ENCODE measurements at places on chromosomes 2 and 18.
A peak's percentile ranks its signal among the peaks of the same experiment; 100 is the strongest.

DNA sequence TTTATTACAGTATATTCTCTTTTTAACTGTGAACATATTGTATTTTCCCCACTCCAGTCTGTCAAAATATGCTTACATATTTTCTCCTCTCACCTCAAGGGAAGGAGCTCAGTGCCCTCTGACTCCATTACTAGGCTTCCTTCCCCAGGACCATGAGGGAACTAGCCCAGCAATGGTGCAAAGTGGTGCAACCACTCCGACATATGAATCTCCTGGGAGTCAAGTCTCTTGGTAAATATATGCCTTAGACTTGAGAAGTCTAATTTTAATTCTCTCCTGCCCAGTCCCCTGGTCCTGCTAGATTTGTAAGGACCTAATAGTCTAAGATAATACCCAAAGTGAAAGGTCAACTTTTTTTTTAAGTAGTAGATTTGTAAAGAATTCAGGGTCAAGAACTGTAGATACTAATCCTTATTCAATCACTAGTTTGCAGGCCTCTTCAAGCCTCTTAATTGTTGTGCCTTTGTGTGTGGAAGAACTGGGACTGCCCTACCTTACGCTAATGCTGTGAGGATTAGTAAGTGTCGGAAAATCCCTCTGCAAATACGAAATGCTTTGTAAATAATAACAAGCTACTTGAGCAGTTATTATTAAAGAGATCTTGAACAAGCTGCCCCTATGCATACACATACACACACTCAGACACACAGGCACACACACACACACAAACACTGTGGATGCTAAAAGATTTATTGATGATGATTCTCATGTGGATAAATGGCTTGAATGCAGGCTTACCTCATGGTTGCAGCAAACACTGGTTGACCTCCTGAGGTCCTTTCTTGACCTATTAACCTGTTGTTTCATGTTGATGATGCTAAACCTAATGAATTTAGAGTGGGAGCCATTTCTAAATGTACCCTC lies 251.2 kb upstream of the PARD3B start:
- DNase-seq, result no peak

GRCh38 chr2:163733301-163733938 lies 2.4 kb downstream of the FIGN start:
- no peak for DNase-seq

- DNase-seq, result peak; percentile 93
Observed at GRCh38 chr18:50281295-50281971, at the start of gene MBD1. MBD1 (minus strand) TSS chr18:50281523; CDS start chr18:50279992, 1,531 bp downstream.

GRCh38 chr2:1224901-1225300 lies 188.4 kb upstream of the TPO start:
- no peak for DNase-seq

GRCh38 chr18:49639643-49640391 lies 78.0 kb downstream of the LIPG start:
- DNase-seq, result no peak

- no peak for DNase-seq
Observed at GRCh38 chr2:1503471-1504310, 90.4 kb downstream of the TPO start.

DNA sequence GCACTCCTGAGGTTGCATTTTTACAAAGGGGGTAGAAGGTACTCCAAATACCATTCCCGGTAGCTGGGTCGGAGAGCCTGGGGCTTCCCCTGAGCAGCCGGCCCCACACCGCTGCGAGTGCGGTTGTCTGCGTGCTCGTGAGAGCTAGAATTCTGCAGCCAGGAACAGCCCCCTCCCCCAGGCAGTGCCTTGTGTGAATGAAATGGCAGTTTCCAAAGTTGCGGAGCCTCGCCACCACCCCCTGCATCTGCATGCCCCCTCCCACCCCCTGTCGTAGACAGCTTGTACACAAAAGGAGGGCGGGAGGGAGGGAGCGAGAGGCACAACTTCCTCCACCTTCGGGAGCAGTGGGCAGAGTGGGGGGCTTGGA lies 1.1 kb downstream of the MYCN start:
- DNase-seq, result no peak

- DNase-seq, result no peak
Observed at GRCh38 chr18:12283256-12283655, 24.8 kb upstream of the TUBB6 start.

- no peak for DNase-seq
Observed at GRCh38 chr2:41116106-41116797, 664.4 kb upstream of the SLC8A1 start.

DNA sequence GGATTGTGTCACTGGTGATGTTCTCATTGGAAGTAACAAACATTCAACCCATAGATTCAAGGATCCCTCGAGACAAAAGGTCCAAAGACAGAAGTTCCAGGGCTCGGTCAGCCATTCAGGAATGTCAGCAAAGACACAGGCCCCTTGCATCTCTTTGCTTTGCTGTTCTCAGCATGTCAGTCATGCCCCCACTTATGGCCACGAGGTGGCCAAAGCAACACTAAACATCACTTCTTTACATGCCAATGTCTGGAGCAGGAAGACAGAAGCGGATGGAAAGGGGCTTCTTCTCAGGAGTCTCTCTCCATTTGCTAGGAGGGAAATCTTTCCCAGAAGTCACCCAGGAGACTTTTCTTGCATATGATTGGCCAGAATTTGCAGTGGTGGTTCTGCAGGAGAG lies 191.6 kb upstream of the SP5 start:
- DNase-seq, result no peak

DNA sequence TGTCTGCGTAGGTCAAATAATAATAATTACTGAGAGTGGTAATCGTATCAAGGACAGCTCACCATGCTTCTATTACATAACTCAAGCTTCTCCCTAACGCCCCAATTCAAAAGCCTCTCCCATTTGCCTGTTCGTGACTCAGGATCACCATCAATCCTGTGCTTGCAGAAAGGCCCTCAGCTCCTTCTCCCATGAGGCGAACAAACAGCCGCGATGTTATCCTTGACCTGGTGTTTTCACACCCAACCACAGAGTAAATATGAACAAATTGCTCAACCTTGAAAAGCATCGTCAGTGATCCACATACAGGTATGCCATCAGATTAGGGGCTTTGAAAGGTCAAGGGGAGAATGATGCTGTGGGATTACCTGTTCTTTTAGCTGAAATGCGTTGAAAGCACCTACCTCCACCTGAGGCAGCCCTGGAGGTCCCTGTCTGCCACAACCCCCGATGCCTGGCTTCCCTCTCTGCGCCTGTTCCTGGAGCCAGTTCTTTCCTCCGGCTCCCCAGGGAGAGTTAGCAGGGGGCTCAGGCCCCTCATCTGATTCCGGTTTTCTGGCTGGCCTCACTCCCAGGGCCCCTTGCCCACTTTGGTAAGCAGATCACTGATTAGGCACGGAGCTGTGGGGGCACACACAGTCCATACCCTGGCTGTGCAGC lies 39.1 kb upstream of the ODC1 start:
- DNase-seq, result no peak

DNA sequence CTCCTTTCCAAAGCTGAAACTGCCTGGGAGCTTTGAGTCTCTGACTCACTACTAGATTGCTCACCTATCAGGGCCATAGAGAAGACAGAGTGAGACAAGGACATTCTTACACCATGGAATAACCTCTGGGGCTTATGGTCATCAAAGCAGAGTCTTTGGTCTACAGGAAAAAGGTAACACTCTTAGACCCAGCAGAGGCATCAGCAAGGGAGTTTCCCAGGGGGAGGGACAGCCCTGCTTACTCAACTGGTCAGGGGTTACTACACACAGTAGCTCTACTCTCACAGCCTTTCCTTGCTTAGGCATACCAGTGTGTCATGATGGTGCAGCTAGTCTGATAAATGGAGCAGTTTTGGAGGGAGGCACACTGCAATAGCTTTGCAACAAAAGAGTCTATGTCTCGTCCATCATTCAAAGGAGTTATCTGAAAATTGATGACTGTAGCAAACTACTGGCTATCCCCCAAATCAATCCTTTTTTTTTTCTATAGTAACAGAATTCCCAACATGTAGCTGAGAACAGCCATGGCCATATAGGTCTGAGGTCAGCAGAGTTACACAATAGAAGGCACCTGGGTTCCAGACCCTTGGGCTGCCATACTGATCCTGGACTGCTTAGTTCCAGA lies 22.4 kb upstream of the CD28 start:
- no peak for DNase-seq

GRCh38 chr2:227696990-227697679 lies 20.7 kb downstream of the SLC19A3 start:
- DNase-seq, result no peak

DNA sequence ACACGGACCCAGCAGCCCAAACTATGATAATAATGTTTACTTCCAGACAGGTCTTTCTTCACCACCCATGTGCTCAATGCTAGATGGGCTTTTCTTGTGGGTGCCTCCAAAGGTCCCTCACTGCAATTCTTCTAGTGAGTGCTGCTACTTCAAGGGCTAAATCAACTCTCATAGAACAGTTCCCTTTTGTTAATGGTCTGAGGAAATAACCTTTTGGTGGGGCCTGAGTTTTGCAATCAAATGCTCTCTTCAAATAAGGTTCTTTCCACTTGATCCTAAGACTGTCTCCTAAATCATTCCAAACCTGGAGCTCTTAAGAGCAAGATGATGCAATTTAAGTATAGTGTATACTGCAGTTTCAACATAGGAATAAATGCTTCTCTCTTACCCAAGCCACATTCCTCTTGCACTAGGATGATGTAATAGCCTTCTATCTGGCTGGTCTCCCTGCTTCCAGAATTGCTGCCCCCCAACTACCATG lies 6.0 kb downstream of the NEMP2 start:
- no peak for DNase-seq

DNA sequence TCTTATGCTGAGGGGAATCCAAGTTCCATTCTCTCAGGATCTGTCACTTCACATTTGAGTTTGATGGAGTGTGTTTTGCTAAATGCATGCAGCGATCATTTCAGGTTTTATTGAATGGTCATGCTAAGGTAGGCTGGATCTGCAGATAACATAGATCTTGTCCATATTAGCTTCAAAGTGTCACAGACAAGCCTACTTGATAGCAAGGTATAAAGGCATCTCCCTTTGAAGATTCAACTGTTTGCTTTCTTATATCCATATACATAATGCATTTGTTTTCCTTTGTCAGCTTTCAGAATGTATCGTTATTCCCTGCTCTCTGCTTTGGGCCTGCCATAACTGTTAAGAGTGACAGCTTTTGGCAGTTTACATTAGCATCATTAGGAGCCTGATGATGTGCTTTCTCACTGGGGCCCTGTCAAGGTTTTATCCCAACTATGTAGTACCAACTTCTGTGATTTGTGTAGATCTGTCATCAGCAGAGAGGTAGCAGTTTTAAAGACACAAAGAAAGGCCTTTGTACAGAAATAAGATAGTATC lies 604.3 kb upstream of the CDH7 start:
- DNase-seq, result no peak

DNA sequence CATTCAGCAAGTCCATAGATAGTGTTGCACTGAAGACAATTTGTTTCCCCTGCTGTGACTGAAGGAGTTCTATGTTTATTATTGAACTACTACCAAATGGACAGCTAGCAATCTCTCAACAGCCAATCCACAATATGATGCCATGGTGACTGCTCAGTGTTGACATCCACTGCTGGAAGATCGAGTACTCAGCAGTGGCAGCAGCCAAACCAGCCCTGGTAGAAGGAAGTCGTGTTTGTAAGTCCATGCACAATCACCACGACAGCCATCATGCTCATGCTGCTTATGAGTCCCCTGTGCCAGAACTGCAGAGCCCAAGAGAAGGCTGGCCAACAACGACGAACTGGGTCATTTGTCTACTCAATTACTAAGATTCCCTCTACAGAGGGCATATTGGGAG lies 66.4 kb downstream of the OSR1 start:
- no peak for DNase-seq

GRCh38 chr18:52345428-52345827 lies 5.4 kb downstream of the DCC start:
- no peak for DNase-seq

DNA sequence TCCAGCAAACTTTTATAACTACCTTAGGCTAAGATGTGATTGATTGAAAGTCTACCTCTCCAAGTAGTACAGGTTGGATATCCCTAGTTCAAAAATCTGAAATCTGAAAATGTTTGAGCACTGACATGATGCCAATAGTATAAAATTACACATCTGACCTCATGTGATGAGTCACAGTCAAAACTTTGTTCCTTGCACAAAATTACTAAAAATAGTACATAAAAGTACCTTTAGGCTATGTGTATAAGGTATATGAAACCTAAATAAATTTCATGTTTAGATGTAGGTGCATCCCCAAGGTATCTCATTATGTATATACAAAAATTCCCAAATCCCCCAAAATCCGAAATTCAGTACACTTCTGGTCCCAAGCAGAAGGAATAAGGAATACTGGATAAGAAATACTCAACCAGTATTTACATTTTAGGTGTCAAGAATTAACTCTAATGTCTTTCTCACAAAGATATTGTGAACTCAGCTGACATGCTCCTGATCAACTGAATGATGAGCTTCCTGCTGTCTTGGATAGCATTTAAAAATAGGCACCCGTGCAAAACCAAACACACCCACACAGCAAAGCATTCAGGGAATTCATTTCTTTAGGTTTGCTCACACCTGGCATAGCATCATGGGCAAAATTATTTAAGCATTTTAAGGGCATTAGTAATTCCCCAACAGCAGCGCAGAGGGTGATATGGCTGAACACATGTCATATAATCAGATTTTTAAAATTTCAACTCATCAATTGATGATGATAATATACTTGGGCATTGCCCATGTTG lies 497.4 kb upstream of the MEIS1 start:
- no peak for DNase-seq

DNA sequence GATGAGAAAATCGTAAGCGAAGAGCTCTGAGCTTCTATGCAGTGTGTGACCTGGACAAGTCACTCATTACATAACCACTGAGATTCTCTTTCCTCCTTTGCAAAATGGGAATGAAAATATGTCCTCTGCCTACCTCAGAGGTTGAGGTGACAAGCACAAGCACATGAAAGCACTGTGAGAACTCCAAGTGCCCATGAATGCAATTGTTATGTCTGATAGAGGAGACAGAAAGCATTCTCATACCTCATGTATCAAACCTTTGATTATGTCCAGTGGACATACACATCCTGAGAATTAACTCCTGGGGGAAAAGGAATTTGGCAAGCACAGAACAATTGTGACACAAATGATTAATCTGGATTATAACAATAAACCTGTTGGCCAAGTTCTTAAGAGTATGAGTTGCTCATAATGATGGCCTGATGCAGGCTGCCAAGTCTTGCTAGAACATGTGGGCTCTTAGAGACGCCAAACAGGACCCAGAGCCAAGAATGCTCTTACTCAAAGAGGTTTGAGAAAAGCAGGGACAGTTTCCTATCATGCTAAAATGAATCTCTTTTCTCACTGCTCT lies 8.5 kb upstream of the RMDN2 start:
- DNase-seq, result no peak

- no peak for DNase-seq
Observed at GRCh38 chr2:216492597-216493333, 5.9 kb upstream of the RPL37A start.

- no peak for DNase-seq
Observed at GRCh38 chr2:155161314-155161713, 462.8 kb downstream of the KCNJ3 start.

GRCh38 chr2:46956981-46957531 lies 41.5 kb upstream of the MCFD2 start:
- no peak for DNase-seq

- no peak for DNase-seq
Observed at GRCh38 chr18:37457341-37457740, 108.3 kb downstream of the CELF4 start.

Data from stimulated activated CD8-positive, alpha-beta memory T cell treated with anti-CD3 and anti-CD28 coated beads, Interleukin-15, amount 100 ng/mL, for 1 hour (primary cell).